ENCODE measurements at places on chromosomes 4 and X.

GRCh38 chr4:74764119-74764518 is 30.2 kb downstream of the BTC start:
- DNase-seq: no peak

DNA sequence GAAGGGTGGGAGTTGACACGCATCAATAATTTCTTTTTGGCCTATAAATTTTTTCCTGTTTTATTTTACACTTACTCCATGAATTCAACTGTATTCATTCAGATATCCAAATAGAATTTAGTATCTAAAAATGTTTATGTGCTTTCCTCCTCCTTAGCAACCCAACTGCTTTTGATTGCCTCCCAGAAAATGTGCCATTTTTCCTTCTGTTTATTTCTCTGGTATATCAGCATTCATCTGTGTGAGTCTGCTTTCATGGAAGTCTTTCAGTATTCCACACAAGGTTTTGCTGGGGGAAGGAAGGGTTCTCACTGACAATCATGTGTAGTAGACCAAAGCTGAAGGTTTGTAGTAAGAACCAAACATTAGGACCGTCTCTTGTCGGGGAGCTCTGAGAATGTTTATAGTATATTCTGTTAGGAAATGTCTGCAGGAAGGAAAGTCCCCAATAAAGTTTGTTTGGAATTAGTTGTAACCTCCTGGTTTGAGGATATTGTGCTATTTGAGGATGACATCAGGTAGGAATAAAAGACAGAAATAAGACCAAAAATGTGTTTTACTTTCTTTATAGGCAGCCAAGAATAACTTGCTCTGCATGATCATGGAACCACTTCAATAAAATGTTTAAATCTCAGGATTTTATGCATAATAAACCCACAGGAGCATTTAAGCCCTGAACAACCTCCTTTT is 673.6 kb upstream of the INTU start:
- DNase-seq: no peak

DNA sequence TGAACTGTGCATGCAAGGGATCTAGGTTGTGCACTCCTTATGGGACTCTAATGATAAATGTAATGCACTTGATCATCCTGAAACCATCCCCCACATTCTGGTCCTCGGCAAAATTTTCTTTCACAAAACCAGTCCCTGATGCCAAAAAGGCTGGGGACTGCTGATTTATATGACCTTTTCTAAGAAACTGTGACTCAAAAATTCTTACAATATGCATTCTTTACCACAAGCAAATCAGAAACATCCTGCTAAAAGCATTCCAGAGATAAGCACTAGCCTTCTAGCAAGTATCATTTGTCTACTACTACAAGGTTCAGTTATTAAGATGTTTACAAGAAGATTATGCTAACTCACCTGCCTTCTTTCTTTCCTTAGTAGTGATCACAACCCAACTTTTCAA is 166.5 kb upstream of the PCDH7 start:
- DNase-seq: no peak

DNA sequence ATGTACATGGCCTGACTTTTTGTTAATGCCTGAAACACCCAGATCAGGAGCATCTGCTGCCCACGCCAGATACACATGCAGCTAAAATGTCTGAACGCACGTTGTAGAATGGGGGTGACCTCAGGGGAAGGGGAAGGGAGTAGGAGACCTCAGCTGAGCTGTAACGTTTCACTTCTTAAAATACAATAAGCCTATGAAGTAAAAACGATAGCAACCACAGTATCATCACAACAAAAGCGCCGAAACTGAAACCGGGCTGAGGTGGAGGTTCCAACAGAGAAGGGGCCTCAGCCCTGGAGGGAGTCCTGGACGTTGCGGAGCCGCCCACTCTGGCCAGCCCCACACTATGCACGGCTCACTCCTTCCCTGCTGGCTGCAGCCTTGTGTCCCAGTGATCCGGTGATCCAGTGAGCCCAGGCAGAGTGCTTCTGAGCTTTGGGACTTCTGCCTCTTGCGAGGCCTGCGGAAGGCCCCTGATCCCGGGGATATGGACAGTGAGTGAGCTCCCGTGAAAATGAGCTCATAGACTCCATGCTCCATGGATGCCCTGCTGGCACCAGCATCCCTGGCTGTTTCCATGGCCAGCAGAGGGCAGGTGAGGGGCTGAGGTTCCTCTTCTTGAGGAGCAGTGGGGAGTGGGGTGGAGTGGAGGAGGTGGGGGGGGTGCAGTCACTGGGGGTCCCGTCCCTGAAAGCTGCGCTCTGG is 52.0 kb downstream of the HMX1 start:
- DNase-seq: no peak

DNA sequence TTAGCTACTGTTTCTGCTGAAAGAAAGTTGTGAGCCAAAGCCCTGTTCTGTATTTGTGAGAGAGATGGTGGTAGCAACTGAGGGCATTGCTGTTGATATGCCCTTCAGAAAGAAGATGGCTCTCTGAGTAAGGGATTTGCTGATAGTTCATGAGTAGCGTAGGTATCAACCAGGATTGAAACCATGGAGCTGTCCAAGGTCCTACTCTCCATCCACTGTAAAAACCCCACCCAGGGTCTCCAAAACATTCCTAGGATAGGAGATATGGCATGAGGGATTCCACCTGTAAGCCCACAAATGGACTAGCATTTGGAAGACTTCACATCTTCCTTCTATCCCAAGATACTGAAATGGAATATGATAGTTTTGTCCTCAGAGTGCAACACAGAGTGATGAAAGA is 277.1 kb upstream of the PRKX start:
- DNase-seq: no peak

GRCh38 chr4:151990201-151990600 is 229.4 kb upstream of the GATB start:
- DNase-seq: no peak

DNA sequence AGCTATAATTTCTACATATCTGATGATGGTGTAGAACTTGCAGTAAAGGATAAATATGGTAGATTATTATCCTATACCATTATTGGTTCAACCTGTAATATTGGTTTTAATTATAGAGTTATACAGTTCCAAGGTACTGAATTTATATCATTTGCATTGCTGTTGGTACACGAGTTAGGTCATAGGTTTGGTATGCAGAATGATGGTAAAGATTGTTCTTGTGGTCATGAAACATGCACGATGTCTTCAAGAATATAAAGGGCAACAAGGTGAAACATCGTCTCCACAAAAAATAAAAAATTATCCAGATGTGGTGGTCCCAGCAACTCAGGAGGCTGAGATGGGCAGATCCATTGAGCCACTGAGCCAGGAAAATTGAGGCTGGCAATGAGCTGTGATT is 99.6 kb downstream of the ADAM29 start:
- no peak for DNase-seq

DNA sequence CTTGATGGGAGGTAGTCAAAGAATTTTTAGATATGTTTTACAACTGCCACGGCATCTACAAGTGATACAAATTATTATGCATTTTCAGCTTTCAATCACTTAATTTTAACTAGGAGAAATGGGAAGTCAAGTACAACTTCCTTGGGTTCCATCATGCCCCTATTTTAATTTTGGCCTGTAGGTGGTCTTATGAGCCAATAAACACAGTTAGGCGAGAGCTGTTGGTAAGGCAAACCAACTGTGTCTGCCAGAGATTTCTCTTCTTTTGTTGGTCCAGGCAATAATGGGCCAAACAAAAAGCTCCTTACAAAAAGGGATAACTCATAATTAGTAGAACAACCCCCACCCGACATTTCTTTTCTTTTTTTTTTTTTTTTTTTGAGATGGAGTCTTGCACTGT is 63.3 kb upstream of the ARX start:
- DNase-seq: no peak

DNA sequence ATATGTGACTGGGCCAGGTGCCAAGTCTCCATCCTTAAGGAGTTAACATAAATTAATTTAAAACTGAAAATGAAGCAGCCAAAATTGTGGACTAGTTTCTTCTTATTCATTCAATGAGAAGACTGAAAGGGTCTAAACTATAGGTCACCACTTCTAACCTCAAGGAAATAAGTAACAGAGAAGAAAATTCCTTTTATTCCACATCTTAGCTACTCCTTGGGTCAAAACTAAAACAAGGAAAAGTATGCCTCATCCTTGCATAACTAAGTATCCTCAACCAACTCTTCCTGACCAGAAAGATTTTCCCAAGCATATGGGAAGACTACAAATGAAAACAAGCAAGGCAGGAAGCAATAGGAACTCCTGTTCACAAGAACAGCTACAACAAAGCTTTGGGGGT is 71.2 kb downstream of the ZNF827 start:
- no peak for DNase-seq

- no peak for DNase-seq
These were observed 39.1 kb upstream of the MBTPS2 start for GRCh38 chrX:21800344-21800770.

GRCh38 chr4:81827577-81828202 is 356.0 kb upstream of the RASGEF1B start:
- DNase-seq: no peak

GRCh38 chr4:118974758-118975157 is 86.1 kb downstream of the SYNPO2 start:
- DNase-seq: no peak

GRCh38 chrX:76109654-76110053 is 63.2 kb upstream of the PBDC1 start:
- DNase-seq: no peak

DNA sequence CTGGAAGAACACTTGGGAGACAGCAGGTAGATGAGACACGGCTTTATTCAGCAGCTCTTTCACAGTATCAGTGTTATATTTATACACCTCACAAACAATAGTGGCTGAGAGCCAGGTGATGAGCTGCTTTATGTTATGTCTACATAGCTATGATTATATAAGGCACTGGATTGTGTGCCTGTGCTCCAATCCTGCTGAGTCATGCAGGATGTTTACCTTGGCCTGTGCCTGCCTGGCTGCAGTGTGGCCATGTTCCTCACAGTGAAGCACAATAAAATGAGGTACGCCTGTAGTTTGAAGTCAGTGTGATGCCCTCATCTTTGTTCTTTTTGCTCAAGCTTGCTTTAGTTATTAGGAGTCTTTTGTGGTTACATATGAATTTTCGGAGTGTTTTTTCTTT is 31.3 kb downstream of the CXCL13 start:
- peak; percentile 5 for DNase-seq

GRCh38 chr4:150510176-150510865 is 71.6 kb upstream of the MAB21L2 start:
- no peak for DNase-seq

DNA sequence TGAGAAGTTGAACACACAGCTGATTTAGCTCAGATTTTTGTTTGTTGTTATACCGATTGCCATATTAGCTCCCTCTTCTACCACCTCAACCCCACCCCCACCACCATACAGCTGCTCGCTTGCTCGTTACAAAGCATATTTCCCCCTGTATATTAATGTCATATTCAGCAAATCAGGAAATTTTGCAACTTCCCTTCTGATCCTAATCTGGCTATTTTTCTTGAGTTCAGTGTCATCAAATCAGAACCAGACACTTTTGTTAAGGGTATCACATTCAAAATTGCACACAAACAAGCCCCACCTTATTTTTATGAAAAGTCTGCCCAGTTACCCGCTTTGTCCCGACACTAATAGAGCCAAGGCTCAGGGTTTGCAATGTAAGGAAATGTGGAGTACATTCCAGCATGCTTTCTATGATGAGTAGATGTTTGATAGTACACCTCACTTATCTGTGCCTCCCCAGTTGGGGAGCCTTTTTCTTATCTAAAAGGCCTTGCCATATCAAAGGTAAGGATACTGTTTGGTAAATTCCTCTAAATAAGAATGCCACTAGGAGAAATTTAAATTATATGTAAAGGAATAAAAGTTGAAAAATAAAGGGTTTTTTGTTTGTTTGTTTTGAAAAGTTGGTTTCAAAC is 212.2 kb downstream of the CBR4 start:
- DNase-seq: no peak

- DNase-seq: no peak
These were observed 54.4 kb upstream of the CXorf51B start for GRCh38 chrX:146755214-146755613.

DNA sequence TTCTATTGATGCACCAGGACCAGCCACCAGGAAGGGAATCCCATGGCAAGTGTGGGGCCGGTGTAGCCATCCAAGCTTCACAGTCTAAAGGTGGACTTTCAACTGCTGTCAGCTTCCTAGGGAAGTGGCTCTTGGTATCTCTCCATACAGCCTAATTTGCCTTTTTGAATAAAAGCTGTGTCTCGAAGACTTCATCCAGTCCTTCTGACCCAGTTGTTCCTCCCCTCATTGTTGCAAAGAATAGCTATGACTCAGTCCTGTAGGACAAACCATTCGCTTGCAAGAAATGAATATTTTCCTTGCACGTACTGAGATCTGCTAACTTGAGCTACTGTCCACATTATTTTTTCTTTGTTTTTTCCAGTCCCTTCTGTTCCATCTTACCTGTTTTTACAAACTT is 145.1 kb upstream of the CTSO start:
- DNase-seq: no peak

DNA sequence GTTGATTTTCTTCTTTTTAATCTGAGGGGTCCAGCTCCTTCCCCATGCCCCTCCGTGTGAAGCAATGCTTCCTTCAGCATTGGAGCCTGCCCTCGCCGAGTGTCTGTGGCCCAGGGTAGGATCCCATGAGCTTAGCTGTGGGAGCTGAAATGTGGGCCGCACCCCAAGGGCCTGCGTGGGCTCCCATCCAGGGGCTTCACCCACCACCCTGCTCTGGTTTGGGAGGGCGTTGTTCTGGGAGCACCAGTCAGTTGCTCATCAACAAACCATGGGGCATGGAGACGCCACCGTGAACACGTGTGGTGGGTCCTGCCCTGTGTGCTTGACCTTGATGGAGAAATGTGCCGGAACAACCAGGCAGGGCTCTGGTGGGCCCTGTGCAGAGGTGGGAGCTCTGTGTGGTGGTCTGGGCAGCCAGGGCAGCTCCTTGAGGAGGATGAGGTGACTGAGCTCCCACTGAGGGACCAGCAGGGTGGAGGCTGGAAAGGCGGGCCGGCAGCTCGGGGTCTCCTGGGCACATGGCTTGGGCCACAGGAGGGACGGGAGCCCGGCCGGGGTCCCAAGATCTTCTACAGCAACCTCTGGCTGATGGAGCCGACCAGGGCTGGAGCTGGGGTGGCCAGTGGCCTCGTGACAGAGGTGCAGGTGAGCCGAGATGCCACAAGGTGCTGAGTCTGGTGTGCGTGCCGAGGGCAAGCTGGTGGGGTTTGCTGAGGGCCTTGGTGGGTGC is 39.6 kb upstream of the NKX1-1 start:
- DNase-seq: no peak

GRCh38 chrX:68292471-68292870 is 140.8 kb downstream of the OPHN1 start:
- no peak for DNase-seq

DNA sequence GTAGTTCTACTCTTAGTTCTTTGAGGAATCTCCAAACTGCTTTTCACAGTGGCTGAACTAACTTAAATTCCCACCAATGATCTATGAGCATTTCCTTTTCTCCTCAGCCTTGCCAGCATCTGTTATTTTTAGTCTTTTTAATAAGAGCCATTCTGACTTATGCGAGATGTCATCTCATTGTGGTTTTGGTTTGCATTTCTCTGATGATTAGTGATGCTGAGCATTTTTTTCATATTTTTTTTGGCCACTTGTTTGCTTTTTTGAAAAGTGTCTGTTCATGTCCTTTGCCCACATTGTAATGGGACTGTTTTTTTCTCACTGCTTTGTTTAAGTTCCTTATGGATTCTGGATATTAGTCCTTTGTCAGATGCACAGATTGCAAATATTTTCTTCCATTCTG is 21.5 kb upstream of the PHKA1 start:
- no peak for DNase-seq
